ENCODE measurements at places on chromosomes 7 and 10.
A peak's percentile ranks its signal among the peaks of the same experiment; 100 is the strongest.

- DNase-seq: no peak
Observed at GRCh38 chr10:12690525-12691126, 310.9 kb downstream of the CCDC3 start.

GRCh38 chr10:24382979-24383663 is 174.2 kb downstream of the KIAA1217 start:
- DNase-seq: peak; percentile 3

GRCh38 chr7:155456738-155457543 is 988 bp upstream of the EN2 start:
- no peak for DNase-seq

- no peak for DNase-seq
Observed at GRCh38 chr10:79392020-79392398, 44.7 kb downstream of the PPIF start.

DNA sequence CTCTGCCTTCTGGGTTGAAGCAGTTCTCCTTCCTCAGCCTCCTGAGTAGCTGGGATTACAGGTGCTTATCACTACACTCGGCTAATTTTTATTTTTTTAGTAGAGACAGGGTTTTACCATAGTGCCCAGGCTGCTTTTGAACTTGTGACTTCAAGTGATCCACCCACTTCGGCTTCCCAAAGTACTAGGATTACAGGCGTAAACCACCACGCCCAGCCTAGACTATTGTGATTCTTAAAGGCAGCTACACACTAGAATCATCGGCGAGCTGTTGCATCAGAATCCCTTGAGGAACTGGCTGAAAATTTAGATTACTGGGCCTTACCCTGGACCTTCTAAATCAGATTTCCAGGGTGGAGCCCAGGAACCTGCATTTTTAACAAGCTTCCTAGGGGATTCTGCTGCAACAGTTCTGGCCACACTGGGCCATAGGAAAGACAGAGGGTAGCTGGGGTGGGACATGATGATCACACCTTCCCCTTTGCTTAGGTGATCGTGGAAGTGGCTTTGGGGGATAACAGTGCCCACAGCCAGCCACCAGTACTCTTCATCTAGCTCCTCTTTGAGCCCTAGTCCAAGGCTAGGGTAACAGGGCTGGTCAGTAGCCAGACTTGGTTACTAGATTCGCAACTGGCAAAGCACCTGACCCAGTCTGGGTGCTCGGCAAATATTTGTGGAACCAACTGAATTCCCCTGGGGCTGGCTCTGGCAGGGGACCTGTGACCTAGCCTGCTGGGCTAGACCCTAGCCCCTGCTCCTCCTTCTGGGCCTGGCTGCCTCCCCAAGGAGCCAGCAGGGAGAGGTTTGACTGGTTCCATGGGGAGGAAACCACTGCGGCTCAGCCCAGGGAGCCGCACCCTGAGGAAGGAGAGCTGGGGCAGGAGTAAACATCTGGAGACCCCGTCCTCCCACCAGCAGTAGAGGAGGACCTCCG is 67.1 kb upstream of the DUSP5 start:
- no peak for DNase-seq

DNA sequence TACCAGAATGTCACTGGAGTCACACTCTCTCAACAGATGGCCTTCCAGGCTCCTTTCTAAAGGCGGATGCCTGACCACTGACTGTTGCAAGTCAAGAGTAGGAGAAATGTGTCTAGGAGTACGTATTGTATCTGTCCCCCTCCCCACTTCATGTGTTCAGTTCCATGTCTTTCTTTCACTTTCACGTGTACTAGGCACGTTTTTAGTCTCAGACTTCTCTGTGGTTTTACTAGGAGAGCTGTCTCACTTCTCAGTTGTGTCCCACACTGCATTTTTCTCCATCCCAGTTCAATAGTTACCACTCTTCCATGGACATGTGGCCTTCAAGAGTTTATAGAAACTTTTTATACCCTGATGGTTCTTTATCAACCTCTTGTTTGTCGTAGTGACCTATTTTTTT is 893.0 kb downstream of the NRG3 start:
- no peak for DNase-seq

GRCh38 chr7:127447326-127447945 is 54.9 kb upstream of the ZNF800 start:
- DNase-seq: peak; percentile 17

Measured in stimulated activated CD4-positive, alpha-beta T cell treated with anti-CD3 and anti-CD28 coated beads, Interleukin-2, amount 100 ng/mL, for 48 hours (primary cell).